T-cell (primary cell): ENCODE measurements at places on chromosomes 6 and 20. TPM values are rescaled to one million over a fixed set of nuclear protein-coding genes. Genes with fewer than 3 reads are reported as not detected.

Gene CCN5
- 0.29 TPM for total RNA-seq

Gene CABLES2
- 4.9 TPM for total RNA-seq

Gene SMIM28
- not detected for total RNA-seq

Gene INSM1
- total RNA-seq = not detected

Gene CGAS
- total RNA-seq = 12.8 TPM

Gene VARS1
- total RNA-seq = 71.0 TPM

Gene RUNX2
- total RNA-seq = 14.4 TPM

Gene CST5
- total RNA-seq = not detected

Gene PET117
- 10.0 TPM for total RNA-seq

Gene BPIFB4
- not detected for total RNA-seq

Gene UBR2
- total RNA-seq = 44.8 TPM

Gene SAMD10
- total RNA-seq = 17.4 TPM

Gene SRSF12
- not detected for total RNA-seq

Gene OTOR
- not detected for total RNA-seq

Gene EYA2
- total RNA-seq = not detected

Gene SLC17A2
- not detected for total RNA-seq
